ENCODE measurements at places on chromosomes 7 and 10.

DNA sequence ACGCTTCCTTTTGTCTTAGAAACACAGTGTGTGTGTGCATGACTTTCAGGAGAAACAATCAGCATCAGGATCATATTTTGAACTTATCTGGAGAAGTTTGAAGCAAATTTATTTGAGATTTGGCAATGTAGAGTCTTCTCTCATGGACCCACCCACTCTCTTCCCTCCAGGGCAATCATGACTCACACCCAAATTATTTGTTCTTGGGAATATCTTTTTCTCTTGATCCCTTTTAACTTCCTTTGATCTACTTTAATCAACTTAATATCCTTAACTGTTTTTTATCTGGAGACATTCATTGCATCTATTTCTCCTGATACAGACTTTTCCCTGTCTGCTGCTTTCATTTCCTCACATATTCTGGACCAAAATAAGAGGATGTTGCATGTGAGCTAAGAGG, 1174.3 kb downstream of the GATA3 start:
- no peak for DNase-seq

- DNase-seq: peak; percentile 98
Observed at GRCh38 chr10:87861953-87862678, 1.2 kb downstream of the KLLN start.

DNA sequence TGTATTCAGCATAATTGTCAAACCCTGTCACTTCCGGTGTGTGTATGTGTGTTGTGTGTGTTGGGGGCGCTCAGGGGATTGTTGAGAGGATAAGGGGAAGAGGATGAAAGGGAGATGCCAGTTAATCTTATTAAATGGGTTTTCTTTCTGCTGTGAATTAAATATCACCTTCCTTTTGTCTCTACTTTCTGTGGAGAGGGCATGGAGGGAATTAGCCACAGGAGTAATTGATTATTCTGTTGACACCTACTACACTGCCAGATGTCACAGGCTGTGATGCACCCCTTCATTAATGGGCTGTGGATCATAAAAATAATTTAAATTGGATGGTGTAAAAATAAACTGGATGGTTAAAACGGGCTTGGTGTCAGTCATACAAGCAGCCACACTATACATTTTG, 311.9 kb downstream of the MDFIC start:
- DNase-seq: no peak

DNA sequence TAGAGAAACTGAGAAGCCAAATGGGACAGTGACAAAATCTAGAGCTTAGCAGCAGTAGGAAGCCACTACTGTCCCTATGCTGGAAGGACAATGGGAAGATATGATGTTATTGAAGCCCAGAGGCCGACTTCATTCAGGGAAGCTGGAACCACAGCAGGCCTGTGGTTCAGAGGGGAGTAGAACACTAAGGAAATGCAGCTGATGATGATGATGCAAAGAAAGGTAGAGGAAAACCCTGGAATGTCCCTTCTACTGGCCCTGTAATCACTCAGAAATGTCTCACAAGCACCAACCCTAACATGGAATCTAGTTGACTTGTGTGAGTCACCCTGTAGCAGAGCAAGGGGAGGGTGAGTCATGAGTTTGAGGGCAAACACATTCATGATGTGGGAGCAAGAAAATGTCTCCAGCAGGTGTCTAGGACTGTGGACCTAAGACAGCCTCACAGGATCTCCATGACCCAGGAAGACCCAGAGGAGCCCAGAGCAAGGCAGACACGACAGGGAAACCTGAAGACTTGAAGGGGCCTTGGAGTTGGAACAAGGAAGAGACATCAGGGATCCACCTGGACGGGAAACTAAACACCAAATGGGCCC, 37.0 kb upstream of the LRRC17 start:
- no peak for DNase-seq

DNA sequence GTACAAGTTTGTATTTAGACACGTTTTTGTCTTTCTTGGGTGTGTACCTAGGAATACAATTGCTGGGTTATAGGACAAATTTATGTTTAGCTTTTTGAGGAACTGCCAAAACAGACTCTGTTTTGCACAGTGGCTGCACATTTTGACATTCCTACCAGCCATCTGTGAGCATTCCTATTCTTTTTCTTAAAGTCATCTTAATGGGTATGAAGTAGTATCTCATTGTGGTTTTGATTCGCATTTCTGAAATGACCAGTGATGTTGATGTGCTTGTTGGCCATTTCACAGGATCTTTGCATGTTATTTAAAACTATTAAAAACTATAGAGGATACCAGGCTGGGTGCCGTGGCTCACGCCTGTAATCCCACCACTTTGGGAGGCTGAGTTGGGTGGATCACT, 32.6 kb upstream of the IL15RA start:
- DNase-seq: no peak

- no peak for DNase-seq
Observed at GRCh38 chr7:123975084-123975483, 50.0 kb downstream of the SPAM1 start.

DNA sequence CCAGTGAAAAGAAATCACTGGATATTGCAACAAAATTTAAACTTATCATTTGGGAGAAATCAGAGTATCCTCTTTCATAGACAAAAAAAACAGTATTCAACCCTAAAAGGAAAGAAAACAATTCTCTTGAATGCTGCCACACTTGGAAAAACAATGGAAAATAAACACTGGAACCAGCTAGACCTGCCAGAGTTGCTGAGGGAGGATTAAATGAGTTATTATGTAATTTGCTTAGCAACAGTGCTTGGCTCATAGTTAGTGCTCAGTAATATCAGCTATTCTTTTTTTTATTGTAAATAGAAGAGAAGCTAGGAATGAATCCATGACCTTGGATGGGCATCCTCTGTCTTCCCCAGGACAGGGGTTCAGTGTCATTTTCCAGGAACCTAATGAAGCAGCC, 11.0 kb upstream of the ZNF273 start:
- DNase-seq: no peak

- DNase-seq: no peak
Observed at GRCh38 chr10:64023926-64024470, 502.8 kb downstream of the REEP3 start.

GRCh38 chr10:22321156-22321923, 441 bp downstream of the BMI1 start:
- DNase-seq: peak; percentile 83

GRCh38 chr7:89777499-89777898, 376.8 kb upstream of the STEAP1 start:
- no peak for DNase-seq

DNA sequence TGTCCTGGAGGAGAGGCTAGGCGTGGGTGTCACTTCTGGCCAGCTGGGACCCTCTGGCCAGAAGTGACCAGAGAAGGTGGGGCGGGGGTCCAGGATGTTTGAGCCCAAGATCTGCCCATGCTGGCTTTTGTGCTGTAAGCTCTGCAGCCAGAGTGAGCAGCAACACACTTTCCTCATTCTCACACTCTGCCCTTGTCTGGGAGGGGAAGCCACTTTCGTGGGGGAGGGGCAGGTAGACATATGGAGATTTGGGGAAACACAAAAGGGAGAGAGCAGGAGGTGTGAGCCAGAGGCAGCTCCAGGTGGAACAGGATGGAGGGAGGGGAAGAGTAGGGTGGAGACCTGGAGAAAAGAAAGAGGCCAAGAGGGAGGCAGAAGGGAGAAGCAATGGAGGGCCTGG, 31.5 kb upstream of the ADCYAP1R1 start:
- no peak for DNase-seq

- peak; percentile 72 for DNase-seq
Observed at GRCh38 chr10:73159038-73159648, 8.7 kb downstream of the ECD start.

DNA sequence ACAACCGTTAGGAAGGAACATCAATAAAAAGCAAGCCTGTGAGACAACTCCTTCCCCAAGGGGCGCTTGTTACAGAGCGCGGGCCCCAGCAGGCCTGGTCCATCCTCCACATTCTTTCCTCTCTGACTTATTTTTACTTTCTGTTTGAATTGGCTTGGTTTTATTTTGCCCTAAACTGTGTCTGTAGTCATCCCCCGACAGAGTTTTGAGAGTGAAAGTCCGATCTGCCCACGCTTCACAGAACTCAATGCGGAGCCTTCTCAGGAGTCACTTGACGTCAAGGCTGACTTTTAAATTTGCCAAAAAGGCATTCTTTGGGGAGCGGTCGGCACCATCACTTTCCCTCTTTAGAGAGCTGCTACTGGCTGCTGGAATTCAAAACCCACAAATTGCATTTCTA, 150.1 kb upstream of the KLF6 start:
- peak; percentile 70 for DNase-seq

DNA sequence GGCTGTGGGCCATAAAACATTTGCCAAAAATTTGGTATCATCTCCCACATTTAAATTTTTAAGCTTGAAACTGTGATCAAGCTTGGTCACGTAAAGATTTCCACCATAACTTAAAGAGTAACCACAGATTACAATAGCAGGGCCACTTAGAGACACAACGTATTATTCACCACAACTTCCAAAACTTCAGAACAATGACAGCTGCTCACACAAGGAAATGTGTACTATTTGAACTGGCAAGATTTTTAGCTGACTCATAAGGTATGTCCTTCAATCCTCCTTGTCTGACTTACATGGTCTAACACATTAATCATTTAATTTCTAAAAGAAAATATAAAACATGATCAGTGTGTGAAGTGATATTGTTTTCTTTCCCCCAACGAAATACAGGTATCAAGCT, 234.5 kb downstream of the PARD3 start:
- no peak for DNase-seq

- DNase-seq: no peak
Observed at GRCh38 chr10:24363070-24363469, 154.1 kb downstream of the KIAA1217 start.

- DNase-seq: no peak
Observed at GRCh38 chr7:83105948-83106347, 56.7 kb downstream of the PCLO start.

Data from sciatic nerve (tissue), 2 donors.